Stimulated activated CD4-positive, alpha-beta T cell treated with anti-CD3 and anti-CD28 coated beads, Interleukin-1b, Interleukin-23, amount 100 ng/mL, for 1 hour (primary cell): ENCODE measurements at places on chromosomes 7 and 10.

GRCh38 chr10:63421591-63421990 is 44.2 kb downstream of the JMJD1C start:
- DNase-seq: no peak

DNA sequence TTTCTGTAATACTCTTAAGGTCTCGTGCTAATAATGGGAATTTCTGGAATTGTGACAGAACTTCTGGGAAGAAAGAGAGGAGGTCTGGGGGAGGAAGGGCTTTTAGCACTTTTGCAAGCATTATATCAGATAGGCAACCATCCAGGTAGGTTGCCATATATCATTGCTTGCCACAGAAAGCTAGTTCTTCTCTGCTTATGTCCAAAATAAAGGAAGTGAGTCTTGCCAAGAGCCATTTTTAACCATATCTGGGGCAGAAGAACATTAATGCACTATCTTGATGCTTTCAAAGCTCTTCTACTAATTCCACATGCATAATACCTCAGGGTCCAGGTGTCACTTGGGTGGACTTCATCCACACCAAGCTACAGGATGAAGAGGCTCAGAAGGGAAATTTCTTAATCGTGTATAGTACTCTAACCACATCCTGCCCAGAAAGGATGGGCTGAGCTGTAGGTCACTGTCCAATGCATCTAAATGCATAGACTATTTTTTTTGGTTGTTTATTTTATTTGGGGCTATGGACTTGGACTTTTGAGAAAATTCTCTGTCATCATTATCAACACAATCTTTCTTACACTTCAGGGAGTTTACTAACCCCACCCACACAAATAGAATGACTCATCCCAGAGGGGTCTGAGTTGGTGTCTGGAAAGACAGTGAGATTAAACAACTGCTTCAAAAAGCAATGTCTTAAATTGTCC is 68.9 kb upstream of the ADO start:
- DNase-seq: no peak

GRCh38 chr10:80609331-80609730 is 71.6 kb downstream of the SH2D4B start:
- DNase-seq: no peak

DNA sequence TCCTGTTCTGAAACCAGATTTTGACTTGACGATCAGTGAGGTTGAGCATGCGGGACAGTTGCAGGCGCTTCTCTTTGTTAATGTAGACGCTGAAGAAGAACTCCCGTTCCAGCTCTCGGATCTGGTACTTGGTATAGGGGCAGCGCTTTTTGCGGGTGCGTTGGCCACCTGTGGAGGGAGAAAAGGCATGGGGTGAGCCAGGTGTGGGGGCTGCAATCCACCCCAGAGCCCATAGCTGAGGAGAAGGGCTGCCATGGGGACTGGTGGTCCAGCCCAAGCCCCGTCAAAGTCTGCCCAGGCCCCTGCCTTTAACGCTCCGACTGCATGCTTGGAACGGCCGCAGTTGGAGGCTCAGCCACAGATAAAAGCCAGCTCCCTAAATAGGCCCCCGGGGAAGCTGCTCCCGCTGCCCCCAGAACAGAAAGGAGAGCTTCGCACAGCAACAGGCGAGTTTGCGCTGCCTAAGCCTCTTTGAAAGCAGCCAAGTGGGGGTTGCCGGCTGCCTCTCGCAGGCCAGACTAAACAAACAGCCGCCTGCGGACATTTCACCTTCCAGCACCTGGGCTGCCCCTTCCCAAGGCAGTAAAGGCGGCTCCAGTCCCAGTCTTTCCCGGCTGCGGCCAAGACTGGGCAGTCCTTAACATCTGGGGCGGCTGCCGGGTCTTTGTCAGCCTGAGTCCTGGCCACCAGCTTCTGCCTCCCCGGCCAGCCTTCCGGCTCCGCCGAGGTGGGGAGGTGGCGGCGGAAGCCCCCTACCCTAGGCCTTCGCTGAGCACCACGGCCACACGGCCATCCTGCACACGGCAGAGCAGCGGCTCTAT is 2.0 kb downstream of the HOXA11 start:
- DNase-seq: no peak

GRCh38 chr10:102508506-102508905 is 4.7 kb downstream of the SUFU start:
- DNase-seq: no peak

GRCh38 chr7:121020989-121021969 is 32.8 kb downstream of the CPED1 start:
- DNase-seq: no peak

GRCh38 chr7:72406820-72407403 is 5.2 kb downstream of the CALN1 start:
- DNase-seq: no peak

- no peak for DNase-seq
Observed at GRCh38 chr10:100653957-100654781, 91.2 kb upstream of the PAX2 start.

GRCh38 chr7:142487124-142487523 is 229.3 kb upstream of the PRSS58 start:
- DNase-seq: no peak

DNA sequence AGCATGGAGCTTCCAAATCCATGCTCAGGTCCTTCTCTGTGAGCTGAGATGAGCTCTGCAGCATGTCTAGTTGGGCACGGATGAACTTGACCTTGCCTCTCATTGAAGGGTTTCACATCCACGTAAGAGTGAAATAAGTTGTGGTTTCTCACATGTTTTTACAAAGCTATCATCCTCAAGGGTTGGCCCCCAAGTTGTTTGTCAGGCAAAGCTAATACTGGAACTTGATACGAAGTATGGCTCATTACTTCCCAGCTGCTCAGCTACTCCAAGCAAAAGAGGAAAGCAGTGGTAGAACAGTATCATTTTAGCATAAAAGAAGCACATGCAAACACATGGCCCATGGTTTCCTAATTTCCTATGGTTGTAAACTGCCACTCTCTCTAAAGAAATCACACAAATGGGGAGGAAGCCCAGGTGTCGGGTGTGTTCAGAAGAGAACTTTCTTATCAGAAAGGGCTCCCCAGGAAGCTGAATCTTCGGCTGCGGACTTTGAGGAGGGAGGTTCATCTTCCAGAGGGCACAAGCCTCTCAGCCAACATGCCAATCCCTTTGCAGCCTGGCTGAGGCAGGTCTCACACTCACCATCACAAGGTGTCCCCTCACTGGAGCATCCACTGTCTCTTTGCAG is 45.3 kb downstream of the PDLIM1 start:
- no peak for DNase-seq

- DNase-seq: no peak
Observed at GRCh38 chr10:80186364-80187012, 18.8 kb downstream of the ANXA11 start.

GRCh38 chr7:111531993-111532392 is 30.3 kb downstream of the IMMP2L start:
- DNase-seq: no peak

DNA sequence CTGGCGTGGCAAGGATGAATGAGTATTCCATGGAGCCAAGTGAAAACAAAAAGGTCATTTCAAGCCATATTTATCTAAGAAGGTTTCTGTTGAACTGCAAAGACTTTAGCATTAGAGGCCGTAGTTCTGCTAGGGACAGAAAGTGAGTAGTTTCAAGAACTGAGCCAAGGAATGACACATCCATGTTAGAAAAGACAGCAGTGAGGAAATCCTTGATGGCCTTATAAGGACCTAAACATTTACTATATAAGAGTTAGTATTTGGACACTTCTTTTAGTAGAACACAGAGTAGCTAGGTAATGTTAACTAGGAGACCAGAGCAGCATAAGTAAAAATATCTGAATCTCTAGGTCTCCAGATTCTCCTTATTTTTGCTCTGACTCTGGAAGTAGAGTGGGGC is 329.8 kb upstream of the SEMA3D start:
- no peak for DNase-seq

DNA sequence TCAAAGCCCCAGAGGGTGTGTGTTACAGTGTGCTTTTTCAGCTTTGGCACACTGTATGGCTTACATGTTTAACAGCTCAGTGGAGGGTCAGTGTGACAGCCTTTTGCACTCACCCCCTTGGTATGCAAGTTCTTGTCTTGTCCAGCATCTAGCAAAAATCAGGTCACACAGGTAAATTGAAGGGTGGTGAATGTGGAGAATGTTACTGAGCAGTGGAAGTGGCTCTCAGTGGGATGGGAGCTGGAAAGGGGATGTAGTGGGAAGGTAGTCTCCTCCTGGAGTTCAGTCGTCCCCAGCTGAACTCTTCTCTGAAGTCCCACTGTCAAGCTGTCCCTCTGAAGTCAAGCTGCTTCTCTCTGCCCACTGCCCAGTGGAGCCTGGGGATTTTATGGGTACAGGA is 21.0 kb upstream of the C10orf90 start:
- no peak for DNase-seq

- DNase-seq: no peak
Observed at GRCh38 chr7:125636320-125636962, 706.8 kb upstream of the POT1 start.

DNA sequence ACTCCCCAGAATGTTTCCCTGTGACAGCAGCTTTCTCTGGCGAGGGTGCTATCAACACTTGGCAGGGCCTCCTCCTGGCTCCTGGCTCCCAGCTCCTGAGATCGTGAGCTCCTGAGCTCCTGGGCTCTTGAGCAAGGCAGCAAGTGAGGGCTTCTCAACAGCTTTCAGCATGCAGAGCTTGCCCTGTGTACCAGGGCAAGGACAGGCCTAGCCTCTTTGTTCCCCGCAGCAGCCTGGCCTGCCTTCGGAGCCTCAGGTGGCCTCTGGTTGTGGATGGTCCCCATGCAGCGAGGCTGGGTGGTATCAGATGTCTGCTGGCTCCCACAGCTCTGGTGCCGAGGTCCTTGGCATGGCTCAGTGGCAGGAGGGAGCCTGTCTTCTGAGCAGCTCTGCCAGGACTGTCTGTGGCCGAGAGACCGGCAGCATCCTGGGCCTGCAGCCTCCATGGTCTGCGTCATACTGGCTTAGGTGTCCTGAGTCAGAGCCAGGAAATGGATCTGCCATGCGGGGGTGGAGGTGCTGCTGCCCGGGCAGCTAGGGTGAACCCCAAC is 44.2 kb downstream of the ZMIZ1 start:
- DNase-seq: no peak

DNA sequence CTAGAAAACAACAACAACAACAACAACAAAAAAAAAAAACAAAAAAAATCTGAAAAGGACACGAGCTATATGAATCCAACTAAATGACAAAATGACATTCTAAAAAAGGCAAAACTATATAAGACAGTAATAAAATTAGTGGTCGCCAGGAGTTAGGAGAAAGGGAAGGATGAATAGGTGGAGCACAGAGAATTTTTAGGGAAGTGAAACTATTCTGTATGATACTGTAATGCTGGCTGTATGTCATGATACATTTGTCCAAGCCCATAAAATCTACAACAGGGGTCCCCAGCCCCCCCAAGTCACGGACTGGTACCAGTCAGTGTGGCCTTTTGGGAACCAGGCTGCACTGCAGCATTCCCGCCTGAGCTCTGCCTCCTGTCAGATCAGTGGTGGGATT is 2.8 kb upstream of the PUS7 start:
- DNase-seq: no peak

GRCh38 chr7:461453-462172 is 58.0 kb downstream of the PDGFA start:
- no peak for DNase-seq

GRCh38 chr10:91632671-91633550 is at the start of gene PPP1R3C:
Gene PPP1R3C, minus strand, starts transcription at chr10:91633071. Its CDS starts 102 bp downstream, at chr10:91632969.
- DNase-seq: peak; percentile 7

GRCh38 chr10:110461530-110461929 is 36.2 kb upstream of the DUSP5 start:
- DNase-seq: no peak

DNA sequence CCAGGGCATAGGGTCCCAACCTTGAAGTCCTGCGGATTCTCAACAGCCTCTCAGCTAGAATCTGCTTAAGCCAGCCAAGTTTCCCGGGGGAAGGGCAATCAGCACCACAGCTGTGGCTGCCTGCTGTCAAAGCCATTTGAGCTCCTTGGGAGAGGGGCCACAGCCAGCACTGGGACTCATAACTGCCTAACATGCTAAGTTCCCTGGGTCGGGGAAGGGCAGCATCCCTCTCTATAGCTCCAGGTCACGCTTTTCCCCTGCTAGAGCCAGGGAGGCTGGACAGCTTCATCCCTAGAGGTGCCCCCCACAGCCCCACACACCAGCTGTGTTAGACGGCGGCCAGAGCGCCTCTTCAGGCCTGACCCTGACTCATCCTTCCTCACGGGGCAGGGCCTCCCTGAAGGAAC is 49.6 kb upstream of the PDE1C start:
- no peak for DNase-seq

DNA sequence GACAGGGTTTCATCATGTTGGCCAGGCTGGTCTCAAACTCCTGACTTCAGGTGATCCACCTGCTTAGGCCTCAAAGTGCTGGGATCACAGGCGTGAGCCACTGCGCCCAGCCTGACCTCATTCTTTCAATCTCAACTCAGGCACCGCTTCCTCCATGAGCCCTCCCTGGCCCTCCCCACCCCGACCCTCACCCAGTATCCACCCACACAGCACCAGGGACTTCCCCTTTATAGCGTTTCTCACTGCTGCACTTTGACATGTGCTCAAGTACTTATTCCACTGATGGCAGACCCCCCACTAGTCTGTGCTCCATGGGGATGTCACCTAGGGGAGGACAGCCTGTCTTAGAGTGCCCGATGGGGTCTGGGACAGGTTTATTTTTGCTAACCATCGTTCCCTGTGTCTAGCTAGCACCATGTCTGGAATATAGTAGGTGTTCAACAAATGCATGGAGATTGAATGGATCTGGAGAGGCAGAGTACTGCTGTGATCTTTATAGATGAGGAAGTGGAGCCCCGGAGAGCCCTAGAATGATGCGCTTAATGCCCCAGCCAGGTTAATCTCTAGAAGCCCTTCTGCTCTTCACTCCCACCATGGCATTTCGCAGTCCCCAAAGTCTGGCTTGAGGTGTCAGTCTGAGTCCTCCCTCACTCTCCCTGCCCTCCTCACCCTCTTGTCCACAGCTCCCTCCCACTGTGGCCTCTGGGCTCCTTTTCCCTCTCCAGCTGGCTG is 258.8 kb downstream of the RPS24 start:
- DNase-seq: no peak
